ENCODE measurements at places on chromosomes 3 and 15.
A peak's percentile ranks its signal among the peaks of the same experiment; 100 is the strongest.

DNA sequence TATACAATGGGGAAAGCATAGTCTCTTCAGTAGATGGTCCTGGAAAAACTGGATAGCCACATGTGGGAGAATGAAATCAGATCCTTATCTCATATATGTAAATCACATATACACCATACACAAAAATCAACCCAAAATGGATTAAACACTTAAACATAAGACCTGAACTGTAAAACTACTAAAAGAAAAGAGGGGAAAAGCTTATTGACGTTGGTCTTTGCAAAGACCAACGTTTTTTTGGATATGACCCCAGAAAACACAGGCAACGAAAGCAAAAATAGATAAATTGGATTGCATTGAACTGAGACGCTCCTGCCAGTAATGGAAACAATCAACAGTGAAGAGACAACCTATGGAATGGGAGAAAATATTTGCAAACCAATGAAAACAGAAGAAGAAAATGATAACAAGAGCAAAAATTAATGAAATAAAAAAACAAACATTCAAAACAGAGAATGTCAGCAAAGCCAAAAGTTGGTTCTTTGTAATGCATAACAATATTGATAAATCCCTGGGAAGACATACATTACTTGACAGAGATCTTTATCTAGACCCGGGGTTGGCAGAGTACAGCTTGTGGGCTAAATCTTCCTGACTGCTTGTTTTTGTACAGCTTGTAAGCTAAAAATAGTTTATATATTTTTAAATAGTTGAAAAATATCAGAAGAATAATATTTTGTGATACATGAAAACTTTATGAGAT is 86.9 kb downstream of the NEO1 start:
- DNase-seq: no peak

DNA sequence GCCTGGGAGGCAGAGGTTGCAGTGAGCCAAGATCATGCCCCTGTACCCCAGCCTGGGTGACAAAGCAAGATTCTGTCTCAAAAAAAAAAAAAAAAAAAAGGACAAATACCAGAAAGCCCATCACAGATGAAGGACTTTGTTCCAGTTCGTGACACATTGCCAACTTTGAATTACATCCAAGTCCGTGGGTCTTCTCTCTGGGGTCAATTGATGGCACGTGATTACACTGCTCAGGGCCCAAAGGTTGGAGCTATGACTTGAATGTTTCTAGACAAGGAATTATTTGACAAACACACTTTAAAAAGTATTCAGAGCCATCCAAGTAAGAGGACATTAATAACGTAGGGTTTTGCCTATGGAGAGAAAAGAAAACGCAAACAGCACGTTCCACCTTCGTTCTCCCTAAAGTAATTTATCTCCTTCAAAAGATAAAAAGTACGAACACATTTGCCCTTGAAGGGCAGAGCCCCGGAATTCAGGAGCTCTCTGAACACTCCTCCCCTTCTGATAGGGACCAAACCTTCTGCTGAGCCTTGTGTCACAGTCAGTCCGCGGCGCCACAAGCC is 31.3 kb upstream of the ST3GAL6 start:
- DNase-seq: no peak

GRCh38 chr15:46151786-46152185 is 517.0 kb downstream of the SQOR start:
- DNase-seq: no peak

- no peak for DNase-seq
These were observed 22.9 kb downstream of the PRR20G start for GRCh38 chr3:127264794-127265514.

- DNase-seq: no peak
These were observed 100.1 kb downstream of the ZNF609 start for GRCh38 chr15:64560501-64560900.

- peak; percentile 67 for DNase-seq
These were observed 2.0 kb downstream of the AHSG start for GRCh38 chr3:186614597-186615483.

GRCh38 chr15:30063835-30064546 is 18.8 kb upstream of the GOLGA8J start:
- DNase-seq: no peak

DNA sequence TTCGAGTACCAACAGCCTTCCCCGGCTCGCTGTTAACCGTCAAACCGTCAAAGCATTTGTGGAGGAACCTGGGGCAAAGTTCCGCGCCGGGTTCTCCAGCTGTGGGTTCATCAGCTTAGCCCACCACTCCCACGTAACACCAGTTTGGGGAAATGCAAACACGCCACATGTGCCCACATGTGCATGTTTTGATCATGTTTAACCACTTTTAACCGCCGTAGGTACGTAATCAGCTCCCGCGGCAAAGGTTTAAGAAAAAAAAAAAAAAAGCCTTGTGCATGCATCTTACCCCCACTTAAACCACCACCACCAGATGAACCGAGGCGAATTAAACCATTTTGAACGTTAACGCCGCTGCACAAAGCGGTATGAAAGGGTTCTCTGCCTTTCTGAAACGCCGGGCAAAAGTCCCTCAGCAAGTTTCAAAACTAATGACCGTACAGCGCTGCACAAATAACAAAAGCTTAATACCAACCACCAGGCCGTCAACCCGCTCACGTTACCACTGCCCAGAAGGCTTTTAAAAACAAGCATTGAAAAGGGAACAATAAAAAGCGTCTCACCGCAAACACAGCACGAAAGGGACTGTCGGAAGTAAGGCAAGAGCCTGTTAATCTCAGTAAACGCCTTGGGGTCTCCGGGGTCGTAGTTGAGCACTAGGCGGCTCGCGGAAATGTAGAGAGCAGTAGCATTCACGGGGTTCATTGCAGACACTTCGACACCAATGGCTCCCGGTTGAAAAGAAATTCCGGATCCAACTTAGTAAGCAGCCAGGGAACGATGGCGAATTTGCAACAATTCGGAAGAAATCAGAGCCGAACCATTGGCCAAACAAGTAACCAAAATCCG is 1.5 kb downstream of the MSL2 start:
- DNase-seq: no peak

DNA sequence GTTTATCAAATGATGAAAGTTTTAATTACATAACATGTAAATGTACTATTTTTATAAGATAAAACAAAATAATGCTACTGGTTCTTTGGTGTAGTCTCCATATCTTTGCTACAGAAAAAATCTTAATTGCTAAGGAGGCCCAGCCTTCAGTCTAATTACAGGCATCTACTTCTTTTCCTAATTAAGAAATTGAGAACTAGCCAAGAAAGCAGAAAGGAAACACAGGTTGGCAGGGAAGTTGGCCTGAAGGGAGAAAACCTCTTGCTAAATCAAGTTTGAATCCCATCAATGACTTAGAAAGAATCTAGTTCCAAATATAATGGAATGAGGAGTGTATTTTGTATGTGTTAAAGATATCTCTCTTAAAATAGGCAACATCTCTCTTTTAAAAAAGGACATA is 212.4 kb upstream of the ARL6 start:
- DNase-seq: no peak

DNA sequence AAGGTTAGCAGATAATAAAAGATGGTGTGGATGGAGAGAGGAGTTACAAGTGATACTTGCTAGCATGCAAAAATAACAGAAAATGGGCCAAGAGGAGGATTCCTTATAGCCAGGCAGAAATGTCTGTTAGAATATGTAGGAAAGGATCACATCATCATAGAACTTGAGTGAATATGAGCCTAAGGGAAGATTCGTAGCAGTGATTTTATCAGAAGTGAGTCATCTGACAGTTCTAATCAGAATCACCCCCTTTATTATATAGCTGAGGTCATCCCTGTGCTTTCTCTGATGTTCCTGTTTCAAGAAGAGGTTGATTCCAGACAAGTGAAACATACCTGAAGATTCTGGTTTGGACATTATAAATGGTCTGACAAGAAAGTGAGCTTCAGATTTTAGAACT is 22.9 kb downstream of the EXOG start:
- DNase-seq: no peak

- no peak for DNase-seq
These were observed 4.5 kb upstream of the SEMA3B start for GRCh38 chr3:50264383-50264963.

DNA sequence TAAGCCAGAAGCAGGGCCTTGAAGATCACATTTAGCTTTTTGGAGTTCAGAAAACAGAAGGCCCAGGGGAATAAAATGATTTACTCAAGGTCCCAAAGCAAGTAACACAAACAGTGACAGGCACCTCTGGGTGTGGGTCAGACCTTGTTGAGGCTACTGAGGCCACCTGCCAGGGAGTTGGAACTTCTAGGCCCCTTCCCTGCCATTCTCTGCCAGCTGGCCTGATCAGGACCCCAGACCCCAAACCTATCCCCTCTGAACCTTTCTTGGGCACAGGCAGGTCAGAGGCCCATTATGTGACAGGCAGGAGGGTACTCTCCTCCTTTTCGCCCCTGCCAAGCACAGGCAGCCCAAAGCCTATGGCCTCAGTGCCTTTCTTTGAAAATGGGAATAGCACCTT is 49.4 kb upstream of the ATP2B2 start:
- no peak for DNase-seq

- DNase-seq: no peak
These were observed 33.3 kb downstream of the SLC24A1 start for GRCh38 chr15:65655026-65655425.

- DNase-seq: no peak
These were observed 37.5 kb downstream of the LINGO1 start for GRCh38 chr15:77595231-77595630.

DNA sequence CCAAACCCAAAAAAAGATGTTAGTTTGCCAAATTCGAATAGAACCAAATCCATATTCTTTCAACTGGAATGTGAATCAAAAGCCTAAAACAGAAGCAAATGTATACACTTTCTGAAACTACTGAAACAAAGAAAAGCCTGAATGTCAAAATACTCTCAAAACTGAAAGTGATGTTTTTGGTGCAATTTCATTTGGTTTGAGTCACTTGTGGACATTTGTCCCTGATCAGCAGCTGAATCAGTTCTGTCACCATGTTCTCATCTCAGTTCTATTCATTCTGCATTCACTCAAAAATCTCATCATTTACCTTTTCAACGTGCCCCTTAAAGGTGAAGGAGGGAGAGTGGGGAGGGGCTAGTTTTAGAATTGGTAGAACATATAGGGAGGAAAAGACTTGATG is 266.8 kb downstream of the ABHD5 start:
- DNase-seq: no peak

- DNase-seq: no peak
These were observed 19.5 kb downstream of the ADAMTSL3 start for GRCh38 chr15:83673385-83673784.

DNA sequence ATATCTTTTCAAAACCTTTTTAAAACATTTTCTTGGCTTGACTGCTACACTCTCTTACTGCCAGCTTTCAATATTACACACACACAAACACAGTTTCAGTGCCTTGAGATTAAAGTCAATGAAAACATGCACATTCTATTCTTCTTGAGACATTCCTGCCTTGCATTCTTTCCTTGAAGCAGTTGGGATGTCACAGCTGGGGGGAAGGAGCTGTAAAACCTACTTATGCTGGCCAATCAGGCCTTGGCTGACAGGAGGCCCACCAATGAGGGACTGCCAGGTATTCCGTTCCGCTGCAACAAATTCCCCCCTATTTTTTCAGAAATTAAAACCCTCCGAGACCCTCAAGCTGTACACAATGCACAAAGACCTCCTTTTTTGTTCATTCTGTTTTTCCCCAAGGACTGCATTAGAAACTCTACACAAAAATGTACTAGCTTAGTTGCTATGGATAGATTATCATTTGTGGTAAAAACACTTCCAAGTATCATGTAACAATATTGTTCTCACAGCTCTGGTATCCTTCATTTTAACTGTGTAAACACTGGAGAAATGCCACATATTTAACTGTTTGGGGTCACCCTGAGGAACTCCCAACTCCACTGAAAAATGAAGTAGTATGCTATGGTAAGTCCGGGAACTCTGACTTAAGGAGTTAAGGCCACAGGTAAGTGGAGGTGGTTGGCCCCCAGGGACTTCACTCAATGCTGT is 18.5 kb downstream of the FSTL1 start:
- no peak for DNase-seq

DNA sequence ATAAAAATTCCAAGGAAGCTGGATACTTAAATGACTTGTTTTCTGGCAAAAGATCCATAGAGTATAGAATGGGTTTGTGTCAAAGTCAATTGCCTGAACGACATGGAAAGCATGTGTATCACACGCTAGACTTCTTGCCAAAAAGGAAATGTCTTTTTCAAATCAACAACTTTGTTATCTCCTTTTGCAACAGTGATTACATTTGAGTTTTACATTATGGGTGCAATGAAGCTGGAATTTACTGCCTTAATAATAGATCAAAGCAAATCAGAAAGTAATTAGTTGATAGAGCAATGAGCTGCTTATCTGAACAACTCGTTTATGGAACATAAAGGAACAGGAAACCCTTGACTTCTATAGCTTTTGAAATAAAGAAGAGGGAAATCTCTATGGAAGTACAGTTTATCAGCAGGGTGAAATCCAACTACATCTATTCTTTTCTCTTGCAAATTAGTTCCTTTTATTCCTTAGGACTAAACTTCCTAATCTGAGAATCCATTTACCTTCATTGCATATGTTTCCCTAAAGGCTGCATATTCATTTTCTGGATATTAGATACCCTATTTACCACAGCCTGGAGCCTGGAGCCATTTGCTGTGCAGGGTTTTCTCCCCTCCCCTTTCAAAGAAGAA is 415.1 kb upstream of the NECTIN3 start:
- DNase-seq: no peak
